ENCODE measurements at places on chromosomes 13 and 19.

- no peak for DNase-seq
These were observed 12.8 kb downstream of the MOB3A start for GRCh38 chr19:2083174-2083854.

DNA sequence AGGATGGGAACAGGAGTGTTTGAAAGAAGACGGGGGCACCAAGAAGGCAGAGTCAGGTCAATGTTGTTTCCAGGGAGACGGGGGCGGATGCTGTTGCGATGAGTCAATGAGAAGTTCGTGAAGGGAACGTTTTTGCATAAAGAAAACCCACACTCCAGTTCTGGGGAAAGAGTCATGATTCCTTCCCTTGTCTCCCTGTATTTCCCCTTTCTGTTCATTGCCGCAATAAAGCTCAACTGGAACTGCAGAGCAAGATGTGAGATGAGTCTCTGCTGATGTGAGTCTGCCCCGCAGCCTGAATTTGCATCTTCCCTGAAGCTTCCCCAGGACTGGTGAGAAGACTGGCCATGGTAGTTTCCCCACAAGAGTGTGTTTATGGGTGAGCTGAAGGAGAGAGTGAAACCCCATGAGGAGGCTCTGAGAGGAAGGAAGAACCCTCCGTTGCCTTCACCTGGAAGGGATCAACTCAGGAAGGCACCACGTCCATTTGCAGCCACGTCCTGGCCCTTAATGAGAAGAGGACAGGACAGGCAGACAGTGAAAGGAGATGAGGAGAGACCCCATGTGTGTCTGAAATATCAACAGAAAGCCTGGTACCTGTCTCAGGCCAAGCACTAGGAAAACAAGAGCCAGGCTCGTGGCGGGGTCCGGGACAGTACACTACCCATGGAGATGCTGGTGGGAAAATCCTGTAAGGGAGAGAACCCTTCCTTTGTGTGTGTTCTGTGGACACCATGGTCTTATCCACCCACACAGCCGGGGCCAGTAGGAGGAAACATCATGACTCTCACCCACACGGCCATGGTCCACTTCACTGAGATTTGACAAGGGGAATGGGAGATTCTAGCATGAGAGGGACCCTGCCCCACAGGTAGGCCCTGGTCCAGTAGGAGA, 13.7 kb downstream of the LILRA1 start:
- no peak for DNase-seq

GRCh38 chr13:29547153-29547552, 48.3 kb downstream of the SLC7A1 start:
- DNase-seq, result no peak

DNA sequence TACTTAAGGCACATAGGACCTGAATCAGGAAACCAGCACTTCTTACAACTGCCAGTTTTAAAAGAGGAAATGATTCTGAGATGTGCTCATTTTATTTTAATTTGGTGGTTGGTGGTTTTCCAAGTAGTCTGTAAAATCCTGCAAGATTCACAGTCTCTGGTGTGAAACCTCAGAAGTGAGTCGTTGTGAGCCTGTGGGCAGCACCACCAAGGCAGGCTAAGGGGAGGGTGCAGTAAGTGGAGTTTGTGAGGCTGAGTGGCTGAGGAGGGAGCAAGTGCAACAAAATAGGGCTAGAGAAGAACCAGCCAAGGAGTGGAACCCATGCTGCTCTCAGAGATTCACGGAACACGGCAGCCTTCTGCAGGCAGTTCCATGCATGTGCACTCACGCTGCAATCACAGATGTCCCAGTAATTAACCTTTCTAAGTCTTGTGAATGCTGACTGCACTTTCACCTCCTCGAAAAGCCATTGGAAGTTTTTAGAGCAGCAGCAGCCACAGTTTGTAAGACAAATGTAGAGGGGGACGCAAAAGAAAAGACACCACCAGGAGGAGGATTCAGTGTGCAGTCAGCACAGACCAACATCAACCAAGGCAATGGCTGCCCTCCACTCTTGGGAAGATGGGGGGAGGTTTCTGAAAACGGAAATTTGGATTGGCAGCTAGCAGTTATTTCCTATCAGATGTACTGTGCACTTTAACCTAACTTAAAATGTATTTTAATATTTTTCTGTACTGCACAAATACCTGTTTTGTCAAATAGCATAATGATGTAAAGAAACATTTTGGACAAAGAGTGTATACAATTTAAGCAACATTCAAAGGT, 44.9 kb downstream of the ESD start:
- DNase-seq, result no peak

- no peak for DNase-seq
These were observed 4.8 kb upstream of the GJA3 start for GRCh38 chr13:20165417-20166257.

DNA sequence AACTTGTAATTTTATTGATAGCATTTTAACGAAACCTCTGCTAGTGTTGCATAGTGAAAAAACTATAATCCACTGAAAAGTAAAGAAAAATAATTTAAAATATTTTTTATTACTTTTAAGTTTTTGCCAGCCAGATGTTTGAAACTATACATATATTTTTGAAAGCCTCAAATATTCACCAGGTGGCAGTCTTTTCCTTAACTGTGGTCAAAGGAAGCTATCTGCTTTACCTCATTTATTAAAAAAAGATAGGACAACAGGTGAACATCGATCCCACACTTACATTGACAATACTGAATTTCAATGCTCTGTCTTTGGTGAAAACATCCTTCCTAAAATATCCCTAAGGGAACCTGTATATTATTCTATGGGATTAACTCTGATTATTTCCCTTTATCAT, 100.5 kb downstream of the TRPC4 start:
- peak; percentile 17 for DNase-seq

GRCh38 chr13:29111446-29111845, 291.3 kb downstream of the MTUS2 start:
- DNase-seq, result no peak

- DNase-seq, result peak; percentile 94
These were observed at the start of gene ZNF175 for GRCh38 chr19:51570962-51571575. Gene ZNF175, plus strand, starts transcription at chr19:51571283. Its CDS starts 2,047 bp downstream, at chr19:51573330.

DNA sequence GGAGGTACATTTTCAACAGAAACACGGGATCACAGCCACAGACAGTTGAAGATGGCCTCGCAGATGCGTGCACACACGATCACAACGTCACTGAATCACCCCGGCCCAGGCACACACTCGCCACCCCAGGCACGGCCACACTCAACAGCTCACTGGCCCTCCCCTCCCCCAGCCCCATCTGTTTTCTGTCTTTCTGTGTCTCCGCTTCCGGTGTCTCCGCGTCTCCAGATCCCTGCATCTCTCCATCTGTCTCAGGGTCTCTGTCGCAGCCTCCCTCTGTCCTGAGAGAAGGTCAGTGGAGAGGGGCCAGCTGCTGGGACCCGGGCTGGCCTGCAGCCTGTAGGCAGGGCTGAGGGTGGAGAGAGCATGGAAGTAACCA, 3.8 kb upstream of the ATP1A3 start:
- DNase-seq, result peak; percentile 32

DNA sequence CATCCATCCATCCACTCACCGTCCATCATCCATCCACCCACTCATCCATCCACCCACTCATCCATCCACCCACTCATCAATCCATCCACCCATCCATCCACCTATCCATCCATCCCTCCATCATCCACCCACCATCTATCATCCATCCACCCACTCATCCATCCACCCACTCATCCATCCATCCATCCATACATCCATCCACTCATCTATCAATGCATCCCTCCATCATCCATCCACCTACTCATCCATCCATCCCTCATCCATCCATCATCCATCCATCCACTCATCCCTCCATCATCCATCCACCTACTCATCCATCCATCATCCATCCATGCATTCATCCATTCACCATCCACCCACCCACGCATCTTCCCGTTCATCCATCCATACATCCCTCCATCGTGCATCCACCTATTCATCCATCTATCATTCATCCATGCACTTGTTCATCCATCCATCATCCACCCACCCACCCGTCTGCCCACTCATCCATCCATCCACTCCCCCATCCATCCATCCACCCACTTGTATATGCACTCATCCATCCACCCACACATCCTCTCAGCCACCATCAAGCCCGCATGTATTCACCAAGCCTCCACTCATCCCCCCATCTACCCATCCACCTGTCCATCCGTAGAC, 3.6 kb downstream of the STAP2 start:
- DNase-seq, result no peak

DNA sequence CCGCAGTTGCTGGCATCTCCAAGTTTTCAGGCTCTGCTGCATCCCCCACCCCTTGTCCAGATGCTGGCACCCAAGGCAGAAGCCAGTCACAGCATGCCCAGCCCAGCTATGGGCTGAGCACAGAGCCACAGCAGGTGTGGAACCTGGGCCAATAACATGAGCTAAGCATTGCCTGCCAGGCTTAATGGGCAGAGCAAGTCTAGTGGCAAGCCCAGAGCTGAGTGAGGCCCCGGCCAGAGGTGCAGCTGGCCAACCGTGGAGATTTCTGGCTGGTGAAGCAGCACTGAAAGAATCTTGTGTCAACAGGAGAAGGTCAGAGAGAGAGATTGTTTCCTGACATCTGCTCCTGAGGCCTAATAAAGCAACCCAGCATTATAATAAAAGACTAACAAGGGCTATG, 111.0 kb downstream of the B3GLCT start:
- no peak for DNase-seq

DNA sequence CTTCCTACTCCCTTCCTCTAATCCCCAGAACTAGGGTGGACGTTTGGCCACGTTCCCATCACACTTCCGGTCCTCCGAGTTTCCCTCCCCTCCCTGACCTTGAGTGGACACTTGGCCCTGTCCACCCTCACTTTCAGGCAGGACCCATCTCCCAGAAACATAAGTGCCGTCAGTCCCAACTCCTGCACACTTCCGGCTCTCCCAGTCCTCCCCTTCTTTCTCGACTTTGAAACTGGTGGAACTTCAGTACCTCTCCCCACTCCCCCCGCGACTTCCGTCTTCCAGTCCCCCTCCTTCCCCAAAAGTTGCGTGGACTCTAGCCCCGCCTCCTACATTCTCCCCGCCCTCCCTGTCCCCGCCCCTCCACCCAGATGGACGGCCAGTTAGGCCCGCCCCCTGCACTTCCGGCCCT, 278 bp upstream of the ZNF274 start:
- no peak for DNase-seq

- DNase-seq, result no peak
These were observed 2.1 kb upstream of the ADPRHL1 start for GRCh38 chr13:113455384-113455783.

DNA sequence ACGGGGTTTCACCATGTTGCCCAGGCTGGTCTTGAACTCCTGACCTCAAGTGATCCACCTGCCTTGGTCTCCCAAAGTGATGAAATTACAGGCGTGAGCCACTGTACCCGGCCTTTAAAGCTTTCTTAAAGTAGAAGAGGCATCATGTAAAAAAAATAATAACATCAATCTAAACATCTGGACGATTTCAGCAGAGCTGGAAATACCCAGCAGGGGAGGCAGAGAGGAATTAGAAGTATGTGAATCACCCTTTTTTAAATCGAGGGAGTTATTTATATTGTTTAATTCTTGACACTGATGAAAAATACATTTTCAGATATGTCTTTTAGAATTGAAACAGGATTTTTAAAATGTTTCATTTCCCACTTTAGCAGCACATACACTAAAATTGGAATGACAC, 37.4 kb upstream of the MTIF3 start:
- DNase-seq, result no peak

- no peak for DNase-seq
These were observed 8.5 kb upstream of the C1QTNF9B start for GRCh38 chr13:23905766-23906165.

- no peak for DNase-seq
These were observed 309.2 kb downstream of the ZNF536 start for GRCh38 chr19:30681162-30682100.

GRCh38 chr13:70623239-70623638, 515.0 kb upstream of the KLHL1 start:
- DNase-seq, result no peak

- DNase-seq, result no peak
These were observed 219.9 kb downstream of the SPRY2 start for GRCh38 chr13:80121038-80121437.

GRCh38 chr13:106443607-106444322, 91.7 kb downstream of the EFNB2 start:
- DNase-seq, result no peak

DNA sequence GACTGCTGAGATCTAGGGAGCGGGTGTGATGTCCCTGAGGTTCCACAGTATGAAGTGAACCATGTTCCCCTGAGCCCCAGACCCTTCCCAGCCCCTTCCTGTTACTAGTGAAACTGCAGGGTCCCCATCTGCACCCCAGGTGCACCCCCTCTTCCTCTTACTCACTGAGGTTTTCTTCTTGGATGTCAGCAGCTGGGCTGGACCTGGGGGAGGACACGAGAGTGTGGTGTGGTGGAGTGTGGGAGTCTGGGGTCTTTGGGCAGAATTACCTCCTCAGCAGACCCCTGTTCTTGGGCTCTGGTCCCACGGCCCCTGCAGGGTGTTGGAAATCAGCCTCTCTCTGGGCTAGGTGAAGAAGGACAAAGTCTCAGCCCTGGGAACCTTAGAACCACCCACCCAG, 3.3 kb upstream of the LILRA6 start:
- no peak for DNase-seq

GRCh38 chr13:94169454-94170144, 309.9 kb downstream of the DCT start:
- DNase-seq, result no peak

- DNase-seq, result no peak
These were observed 32.8 kb downstream of the IGFL2 start for GRCh38 chr19:46180701-46181387.

DNA sequence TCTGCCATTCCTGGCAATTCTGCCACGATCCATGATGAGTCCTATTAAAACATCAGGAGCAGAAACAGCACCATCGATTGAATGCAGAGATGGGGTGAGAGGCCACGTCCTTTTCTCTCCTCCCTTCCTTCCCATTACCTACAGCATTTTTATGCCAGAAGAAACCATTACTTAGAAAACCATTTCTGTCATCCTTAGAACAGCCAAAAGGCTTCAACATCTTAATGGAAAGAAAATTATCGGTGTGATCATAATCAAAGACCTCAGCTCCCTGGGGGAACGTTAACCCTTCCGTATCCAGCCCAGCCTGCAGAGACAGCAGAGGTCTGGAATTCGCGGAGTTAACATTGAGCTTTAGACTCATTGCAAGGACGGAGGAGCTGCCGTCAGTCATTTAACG, 56.0 kb upstream of the SIAH3 start:
- DNase-seq, result no peak

- no peak for DNase-seq
These were observed 7.8 kb upstream of the OPA3 start for GRCh38 chr19:45592366-45592765.

GRCh38 chr13:29994911-29995595, 144.6 kb upstream of the UBL3 start:
- no peak for DNase-seq

- DNase-seq, result no peak
These were observed 22.8 kb downstream of the HAUS8 start for GRCh38 chr19:17052439-17052838.

DNA sequence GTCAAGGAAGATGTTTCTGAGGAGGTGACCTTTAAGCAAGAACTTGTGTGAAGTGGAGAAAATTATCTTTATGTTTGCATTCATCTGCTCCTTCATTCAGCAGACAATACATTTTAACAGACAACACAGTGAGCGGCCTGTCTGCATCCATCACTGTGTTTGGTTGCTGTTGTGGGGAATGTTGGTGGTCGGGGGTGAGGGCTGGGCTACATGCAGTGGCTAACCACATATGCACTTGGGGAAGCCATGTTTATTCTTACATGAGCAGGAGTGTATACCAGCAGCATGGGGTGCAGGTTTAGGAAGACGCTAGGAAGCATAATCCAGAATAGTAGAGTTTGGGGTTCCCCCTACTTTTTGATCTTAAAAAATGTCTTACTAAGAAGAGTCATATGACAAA, 66.4 kb downstream of the DHRS12 start:
- DNase-seq, result no peak
